ENCODE measurements at places on chromosomes 1 and 21.

GRCh38 chr1:242641461-242641860 is 117.0 kb upstream of the PLD5 start:
- no peak for DNase-seq

DNA sequence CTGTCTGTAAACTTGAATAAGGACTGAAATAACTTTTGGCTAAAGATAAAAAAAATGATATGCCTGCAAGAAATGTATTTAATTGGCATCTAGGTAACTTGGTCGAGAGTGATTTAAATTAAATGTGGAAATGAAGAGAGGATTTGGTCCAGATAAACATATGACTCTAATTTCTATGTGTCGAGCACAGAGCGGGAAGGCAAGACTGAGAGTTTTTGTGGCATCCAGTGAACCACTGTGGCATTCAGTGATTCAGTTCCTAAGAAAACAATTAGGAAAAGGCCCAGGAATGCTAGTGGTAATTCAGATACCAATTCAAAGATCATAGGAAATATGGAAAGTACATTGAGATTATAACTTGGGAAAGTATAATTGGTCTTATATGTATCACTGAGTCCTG is 39.6 kb downstream of the PDE4B start:
- no peak for DNase-seq

DNA sequence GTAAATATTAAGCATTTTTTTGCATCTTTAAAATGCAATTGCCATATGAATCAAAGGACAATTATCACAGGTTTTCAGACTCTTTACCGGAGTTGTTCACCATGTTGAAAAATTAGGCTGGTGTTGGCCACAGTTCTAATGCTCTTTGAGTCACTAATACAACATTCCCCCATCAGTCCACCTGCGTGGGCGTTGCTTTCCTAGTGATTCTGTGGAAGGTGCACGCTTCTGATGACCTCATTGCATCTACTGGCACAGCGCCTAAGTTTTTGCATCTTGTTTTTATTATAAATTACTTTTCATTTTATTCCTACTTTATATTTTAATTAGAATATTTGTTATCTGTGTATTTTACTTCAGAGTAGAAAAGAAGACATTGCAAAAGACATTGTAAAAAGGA is 4.7 kb upstream of the F5 start:
- DNase-seq = peak; percentile 14

DNA sequence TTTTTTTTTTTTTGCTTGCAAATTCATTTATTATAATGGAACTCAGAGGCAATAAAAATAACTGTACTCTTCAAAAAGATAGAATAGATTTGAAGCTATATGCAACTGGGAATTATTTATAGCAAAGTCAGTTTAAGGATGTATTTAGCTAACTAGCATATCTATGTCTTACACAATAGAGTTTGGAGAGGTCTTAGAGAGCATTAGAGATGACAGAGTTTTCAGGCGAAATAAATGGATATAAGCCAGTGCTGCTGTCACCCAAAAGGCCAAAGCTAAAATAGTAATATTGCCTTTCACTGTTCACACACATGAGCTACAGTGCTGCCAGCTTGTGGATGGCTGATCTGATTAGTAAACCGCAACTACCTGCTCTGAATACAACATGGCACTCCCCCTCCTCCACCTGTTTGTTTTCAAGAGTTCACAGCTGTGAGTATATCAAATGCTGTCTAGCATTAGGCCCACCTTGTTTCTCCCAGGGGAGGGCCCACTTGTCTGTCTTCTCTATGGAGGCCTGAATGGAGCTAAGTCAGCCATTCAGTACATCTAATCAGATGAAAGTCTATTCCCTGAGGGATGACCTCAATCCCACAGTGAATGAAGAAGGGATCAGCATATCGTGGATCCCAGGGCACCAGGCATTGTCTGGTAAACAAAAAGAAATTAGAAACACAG is 25.2 kb upstream of the SSX2IP start:
- DNase-seq = no peak

GRCh38 chr1:81446000-81446669 is 354.6 kb upstream of the ADGRL2 start:
- no peak for DNase-seq

DNA sequence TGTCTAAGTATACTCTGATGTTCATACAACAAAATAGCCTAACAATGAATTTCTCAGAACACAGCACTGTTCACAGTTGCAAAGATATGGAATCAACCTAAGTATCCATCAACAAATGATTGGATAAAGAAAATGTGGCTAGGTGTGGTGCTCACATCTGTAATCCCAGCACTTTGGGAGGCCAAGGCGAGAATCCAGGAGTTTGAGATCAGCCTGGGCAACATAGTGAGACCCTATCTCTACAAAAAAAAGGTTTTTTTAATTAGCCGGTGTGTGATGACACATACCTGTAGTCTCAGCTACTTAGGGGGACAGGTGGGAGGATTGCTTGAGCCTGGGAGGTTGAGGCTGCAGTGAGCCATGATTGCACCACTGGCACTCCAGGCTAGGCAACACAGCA is 10.7 kb downstream of the IFNAR2 start:
- DNase-seq = no peak

DNA sequence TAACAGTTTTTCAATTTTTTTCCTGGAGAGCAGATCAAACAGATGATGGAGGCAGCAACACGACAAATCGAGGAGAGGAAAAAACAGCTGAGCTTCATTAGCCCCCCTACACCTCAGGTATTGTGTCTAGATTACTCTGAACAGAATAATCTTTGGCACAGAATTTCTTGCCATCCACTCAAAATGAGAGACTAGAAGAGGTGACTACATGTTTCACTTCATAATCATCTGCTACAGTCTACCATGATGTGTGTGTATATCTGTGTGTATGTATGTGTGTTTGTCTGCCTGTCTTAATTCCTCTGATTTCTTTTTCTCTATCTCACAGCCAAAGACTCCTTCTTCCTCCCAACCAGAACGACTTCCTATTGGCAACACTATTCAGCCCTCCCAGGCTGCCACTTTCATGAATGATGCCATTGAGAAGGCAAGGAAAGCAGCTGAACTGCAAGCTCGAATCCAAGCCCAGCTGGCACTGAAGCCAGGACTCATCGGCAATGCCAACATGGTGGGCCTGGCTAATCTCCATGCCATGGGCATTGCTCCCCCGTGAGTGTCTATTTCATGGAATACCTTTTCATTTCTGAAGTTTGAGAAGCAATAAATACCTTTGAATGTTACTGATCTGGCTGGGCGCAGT is 11.4 kb downstream of the PRPF3 start:
- DNase-seq = no peak

DNA sequence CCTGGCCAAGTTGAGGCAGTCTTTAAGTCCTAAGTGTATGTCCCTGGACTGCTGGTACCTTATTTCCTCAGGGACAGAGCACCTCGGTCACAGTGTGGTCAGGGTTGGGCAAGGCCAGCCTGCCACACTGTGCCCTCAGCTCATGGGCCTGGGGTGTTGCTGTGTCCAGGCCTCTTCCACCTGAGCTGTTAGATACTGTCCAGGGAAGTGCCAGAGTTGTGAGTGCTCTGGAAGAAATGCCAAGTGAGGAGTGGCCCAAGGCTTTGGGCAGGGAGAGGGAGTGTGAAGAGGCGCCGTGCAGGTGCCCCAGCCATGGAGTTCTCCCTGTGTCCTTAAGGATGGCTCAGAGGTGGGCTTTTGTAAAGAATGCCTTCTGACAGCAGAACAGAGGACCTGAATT is 15.3 kb downstream of the URB2 start:
- no peak for DNase-seq

DNA sequence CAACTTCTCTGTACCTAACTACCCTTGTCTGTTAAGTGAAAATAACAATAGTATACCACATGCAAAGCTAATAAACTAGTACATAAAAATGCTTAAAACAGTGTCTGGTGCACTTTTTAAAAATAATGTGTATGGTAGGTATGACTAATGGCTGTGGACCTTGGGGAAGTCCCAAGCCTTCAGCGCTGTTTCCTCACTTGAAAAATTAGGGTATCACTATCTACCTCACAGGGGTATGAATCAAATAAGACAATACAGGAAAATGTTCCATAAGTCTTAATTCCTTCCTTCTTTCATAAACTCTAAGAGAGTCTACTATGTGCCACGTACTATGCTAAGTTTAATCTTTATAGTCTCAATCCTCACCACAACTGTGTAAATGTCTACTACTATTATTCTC is 32.0 kb downstream of the EGLN1 start:
- no peak for DNase-seq

- DNase-seq = no peak
These were observed 41.4 kb downstream of the TMCO4 start for GRCh38 chr1:19758227-19758830.

GRCh38 chr1:152752225-152752624 is 5.6 kb upstream of the KPRP start:
- no peak for DNase-seq

DNA sequence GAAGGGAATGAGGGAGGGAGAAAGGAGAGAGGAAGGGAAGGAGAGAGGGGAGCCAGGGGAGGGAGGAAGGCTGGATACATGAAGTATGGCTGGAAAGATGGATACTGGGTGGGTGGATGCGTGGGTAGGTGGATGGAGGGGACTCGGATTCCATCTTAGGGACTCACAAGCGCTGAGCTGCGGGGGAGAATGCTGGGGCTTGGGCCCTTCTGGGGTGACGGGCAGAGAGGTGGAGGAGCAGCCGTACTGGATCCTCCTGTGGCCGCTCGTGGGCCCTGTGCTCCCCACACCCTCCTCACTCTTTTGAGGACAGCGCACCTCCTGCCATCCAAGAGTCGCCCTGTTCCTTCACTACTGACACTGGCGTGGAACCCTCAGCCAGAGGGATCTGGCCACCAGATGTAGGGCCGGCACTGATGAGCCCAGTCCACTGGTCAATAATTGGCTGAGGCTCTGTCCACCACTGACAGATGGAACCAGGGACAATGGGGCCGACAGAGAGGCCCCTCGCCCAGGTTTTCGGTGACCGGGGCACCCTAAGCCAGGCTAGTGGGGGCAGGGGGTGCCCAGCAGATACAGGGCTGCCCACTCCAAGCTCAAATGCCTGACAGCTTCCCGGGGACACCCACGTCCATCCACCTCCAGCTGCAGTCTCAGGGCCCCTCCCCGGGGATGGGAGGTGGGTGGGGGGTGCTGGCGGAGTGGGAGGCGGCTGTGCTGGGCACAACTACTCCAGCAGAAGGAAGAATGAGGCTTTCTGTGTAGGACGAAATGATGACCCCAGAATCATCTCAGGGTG is 4.4 kb upstream of the ACTRT2 start:
- no peak for DNase-seq

DNA sequence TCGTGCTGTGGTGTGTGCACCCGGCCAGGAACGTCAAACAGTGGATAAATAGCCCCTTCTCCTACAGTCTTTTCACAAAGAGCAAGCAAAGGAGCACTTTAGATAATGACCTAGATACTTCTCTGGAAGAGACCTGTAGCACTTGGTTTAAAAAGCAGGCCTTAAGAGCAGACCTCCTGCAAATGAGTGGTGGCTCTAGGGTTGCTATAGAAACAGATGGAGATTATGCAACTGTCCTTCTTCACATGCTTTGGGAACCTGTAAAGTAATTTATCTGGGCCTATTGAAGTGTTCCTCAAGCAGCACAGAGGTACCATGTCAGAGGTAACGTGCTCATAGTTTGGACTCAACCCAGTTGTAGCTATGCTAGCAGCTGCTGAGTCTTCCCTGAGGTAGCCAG is 208.2 kb upstream of the KIAA0040 start:
- DNase-seq = no peak

GRCh38 chr1:208475951-208476845 is 232.0 kb upstream of the PLXNA2 start:
- no peak for DNase-seq

DNA sequence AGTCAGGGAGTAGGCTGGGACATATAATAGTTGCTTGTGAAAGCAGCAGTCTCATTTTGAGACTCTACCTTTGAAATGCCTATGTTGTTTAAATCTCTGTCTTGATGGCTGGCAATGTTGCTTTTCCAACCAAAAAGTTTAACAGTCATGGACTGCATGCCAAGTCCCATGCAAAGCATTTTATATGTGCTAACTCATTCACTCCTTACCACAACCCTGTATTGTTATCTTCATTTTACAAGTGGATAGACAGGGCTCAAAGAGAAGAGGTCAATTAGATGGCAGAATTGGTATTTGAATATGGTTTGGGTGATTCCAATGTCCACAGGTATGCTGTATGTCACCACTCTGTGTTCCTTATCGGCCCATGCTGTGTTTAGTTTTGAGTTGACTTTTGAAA is 331.4 kb upstream of the USP24 start:
- no peak for DNase-seq

DNA sequence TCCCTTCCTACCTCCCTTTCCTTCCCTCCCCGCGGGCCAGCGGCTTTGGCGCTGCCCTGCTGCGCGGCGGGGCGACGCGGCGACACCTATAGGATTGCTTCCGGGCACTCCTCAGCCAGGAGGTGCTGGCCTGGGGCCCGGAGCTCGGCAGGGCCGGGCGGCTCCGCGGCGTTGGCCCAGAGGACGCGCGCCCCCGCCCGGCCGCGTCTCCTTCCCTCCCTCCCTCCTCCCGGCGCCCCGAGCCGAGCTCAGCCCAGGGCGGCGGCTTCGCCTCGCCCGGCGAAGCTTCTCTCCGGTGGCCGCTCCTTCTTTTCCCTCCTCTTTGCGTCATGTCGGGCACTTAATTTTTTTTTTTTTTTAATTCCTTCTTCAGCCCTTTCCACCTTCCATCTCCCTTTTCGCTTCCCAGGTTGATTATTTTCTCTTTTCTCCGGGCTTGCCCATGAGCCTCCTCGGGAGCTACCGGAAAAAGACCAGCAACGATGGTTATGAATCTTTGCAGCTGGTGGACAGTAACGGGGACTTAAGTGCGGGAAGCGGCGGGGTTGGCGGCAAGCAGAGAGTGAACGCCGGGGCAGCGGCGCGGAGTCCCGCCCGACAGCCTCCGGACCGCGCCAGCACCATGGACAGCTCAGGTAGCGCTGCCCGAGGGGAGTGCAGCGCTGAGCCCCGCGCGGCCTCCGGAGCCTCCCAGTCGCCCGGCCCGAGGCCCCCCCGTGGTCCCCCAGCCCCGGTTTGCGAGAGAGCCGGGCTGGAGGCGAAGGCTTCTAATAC is at the start of gene DNAJC6:
DNAJC6 (plus strand) TSS at position 240 of the 774 bp plus-strand sequence; CDS start at position 443, 203 bp downstream.
- peak; percentile 62 for DNase-seq

DNA sequence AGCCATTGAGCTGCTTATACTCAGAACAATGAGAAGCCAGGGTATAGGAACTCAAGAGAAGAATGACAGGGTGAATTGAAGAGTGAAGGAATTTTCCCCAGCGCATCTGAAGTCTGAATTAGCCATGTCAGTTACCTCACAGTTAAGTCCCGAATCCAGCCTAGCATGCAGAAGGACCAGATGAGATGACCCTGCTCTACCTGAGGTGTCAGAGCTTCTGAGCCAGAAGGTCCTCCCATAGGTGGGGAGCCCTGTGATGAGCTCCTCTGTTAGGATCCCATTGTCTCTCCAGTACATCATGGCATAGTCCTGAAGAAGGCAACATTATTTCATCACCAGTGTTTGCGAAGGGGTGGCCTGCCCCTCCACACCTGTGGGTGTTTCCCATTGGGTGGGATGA is 68.2 kb downstream of the OVGP1 start:
- no peak for DNase-seq

DNA sequence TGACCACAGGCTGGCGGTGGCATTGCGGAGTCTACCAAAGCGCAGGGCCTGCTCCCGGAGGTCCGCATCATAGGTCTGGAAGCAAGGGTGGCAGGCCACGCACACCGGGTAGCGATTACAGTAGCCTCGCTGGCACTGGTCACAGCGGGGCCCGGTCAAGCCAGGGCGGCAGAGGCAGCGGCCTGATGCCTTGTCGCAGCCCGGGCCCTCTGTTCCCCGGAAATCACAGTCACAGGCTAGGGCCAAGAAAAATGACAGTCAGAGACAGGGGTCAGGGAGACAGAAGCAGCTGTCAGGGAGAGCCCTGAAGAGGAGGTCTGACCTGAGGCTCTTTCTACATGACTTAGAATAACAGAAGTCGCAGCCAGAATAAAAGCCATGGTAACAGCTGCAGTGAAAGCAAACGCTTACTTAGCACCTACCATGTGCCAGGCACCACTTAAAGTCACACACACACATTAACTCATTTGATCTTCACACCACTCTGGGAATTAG is 26.4 kb downstream of the LAMB3 start:
- DNase-seq = no peak

Data from stimulated activated CD4-positive, alpha-beta T cell treated with anti-CD3 and anti-CD28 coated beads, Interleukin-4, amount 100 ng/mL, for 1 hour (primary cell).